ENCODE measurements at places on chromosomes 3 and 15.
A peak's percentile ranks its signal among the peaks of the same experiment; 100 is the strongest.

DNA sequence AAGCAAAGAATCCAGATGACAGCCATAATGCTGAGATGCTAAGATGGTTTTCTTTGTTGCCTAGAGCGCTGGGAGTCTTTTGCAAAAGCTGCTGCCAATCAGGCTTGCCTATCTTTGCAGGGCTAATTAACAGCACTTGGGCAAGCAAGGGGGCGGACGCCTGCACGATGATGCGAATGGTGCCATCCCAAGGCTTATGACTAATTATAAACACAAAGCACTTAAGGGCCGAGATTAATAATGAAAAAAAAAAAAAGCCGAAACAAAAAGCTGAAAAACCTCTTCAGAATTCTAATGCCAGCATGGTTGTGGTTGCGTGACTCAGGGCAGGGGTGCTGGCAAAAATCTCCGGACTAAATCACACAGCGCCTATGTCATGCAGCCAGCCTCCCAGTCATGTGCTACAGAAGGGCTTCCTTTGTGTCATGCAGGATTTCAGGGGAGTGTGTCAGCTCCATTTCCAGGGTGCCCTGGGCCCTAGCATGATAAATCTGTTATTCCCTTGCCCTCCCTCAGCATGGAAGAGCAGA lies 185.0 kb upstream of the ANKRD28 start:
- DNase-seq, result no peak

- DNase-seq, result no peak
Measured at GRCh38 chr3:8776406-8776805, 7.0 kb upstream of the OXTR start.

DNA sequence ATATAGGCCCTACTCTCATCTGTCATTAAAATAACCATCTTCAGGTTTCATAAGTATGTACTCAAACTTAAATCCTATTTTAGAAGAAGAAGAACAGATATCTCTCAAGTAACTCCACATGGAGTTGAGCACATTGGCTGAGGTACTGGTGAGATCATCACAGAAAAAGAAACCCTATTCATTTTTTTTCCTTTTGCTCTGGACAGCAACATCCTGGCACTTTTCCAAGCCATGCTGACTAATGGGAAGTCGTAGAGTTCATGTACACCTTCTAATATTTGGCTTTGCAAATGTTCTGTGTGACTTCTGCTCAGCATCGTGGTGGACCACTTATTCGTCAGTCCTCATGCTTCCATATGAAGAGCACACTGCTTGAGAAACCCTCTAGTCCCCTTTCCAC lies 336.0 kb upstream of the KCNH8 start:
- no peak for DNase-seq

GRCh38 chr3:144039661-144040060 lies 68.0 kb downstream of the DIPK2A start:
- DNase-seq, result no peak

GRCh38 chr15:73440571-73440970 lies 2.4 kb upstream of the REC114 start:
- DNase-seq, result no peak

DNA sequence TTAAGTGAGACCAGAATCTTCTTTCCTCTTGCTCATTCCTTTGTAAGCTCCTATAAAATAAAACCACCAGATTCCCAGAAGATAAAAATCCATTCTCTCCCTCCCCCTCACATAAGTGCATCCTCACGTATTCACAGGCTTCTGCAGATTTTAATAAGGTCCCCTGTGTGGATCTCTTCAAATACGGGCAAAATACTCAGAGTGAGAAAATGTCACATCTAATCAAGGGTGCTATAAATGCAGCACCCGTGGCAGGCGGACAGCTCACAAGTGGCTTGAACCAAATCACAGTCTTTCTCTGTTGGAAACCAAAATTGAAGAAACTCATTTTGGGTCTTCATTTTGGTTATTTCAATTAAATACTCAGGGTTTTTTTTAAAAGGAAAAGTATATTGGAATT lies 212.9 kb upstream of the CMC1 start:
- no peak for DNase-seq

DNA sequence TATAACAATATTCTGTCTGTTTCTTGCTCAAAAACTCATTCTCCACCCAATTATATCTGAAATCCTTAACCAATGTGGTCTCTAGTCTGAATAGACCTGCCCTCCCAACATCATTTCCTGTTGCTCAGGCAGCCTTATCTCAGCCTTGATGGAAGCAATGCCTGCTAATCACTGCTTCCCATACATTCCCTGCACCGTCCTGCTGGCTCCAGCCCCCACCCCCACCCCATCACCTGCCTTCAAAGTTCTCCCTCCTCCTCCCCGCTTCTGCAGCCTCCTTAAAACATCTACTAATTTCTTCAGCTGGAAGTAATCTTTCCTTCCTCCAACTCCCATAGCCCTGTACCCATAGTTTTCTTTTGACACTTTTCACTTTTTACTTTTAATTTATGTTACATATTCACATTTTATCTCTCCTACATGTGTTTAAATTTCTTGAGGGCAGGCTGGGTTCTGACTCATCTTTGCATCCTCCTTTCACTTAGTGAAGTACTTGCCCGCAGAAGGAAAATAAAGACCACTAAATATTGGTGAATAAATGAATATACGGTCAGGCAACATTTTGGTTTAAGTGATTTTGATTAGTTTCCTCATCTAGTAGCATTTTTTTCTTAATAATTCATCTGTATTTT lies 98.2 kb downstream of the MEIS2 start:
- DNase-seq, result no peak

- no peak for DNase-seq
Measured at GRCh38 chr15:101676921-101677329, 24.7 kb upstream of the TM2D3 start.

GRCh38 chr3:196081002-196081833 lies 672 bp downstream of the TFRC start:
- DNase-seq, result peak; percentile 45

DNA sequence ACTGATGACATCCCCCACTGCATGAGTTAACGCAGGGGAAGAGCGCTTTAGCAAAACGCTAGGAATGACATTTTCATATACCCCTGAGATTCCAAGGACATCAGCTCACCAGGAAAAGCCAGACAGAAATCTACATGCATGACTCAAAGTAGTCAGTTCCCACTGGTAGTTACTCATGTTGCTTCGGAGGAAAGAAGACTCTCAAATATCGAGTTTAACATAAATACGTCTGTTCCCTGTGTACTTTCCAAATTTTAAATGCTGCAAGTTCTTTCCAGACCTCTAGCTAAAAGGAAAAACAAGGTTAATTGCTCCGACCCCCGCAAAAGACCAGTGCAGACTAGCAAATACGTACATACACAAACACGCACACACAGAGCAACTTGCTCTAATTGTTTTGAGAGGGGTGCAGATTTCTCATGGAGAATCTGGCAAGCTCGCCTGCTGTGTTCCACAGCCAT lies 115.4 kb upstream of the PRICKLE2 start:
- no peak for DNase-seq

DNA sequence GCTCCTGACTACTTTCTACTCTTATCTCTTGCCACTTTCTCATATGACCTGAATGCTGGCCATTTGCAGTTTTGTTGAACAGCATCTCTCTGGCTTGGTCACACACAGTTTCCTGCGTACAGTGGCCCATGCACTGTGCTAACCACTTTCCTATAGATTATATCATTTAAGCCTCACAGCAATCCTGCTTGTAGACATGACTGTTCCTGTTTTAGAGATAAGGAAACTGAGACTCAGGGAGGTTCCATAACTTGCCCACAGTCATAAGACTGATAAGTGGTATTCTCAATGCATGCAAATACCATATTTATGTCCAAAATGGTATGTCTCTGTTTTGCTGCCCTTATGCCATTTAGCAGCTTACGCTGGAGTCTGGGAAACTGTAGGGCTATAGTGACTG lies 229.5 kb downstream of the NR1D2 start:
- DNase-seq, result no peak

GRCh38 chr3:139642996-139643395 lies 34.8 kb downstream of the NMNAT3 start:
- no peak for DNase-seq

DNA sequence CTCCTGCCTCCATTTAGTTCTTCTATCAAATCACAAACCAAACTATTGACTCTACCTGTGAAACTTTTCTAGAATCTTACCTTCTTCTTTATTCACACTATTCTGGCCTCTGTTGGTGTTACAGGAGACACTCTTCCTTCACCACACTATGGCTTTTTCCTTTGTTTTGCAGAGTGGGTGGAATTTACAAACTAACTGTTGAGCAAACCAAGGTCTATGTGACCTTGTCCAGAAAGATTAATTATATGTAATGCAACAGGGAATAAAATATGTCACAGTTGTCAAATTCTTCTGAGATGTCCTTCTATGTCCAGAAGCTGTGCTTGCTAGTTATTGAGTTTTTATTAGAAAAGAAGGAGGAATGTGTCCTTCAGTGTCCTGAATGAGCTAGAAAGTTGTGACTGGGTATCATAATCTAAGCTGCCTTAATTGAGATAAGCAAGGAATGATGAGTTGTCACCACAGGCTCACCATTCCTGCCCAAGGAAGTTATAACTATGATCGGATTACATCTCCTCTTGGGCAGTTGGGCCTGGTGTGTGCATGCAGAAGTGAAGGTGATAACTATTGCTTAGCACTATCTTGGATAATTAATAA lies 21.7 kb downstream of the ARL14 start:
- DNase-seq, result no peak

DNA sequence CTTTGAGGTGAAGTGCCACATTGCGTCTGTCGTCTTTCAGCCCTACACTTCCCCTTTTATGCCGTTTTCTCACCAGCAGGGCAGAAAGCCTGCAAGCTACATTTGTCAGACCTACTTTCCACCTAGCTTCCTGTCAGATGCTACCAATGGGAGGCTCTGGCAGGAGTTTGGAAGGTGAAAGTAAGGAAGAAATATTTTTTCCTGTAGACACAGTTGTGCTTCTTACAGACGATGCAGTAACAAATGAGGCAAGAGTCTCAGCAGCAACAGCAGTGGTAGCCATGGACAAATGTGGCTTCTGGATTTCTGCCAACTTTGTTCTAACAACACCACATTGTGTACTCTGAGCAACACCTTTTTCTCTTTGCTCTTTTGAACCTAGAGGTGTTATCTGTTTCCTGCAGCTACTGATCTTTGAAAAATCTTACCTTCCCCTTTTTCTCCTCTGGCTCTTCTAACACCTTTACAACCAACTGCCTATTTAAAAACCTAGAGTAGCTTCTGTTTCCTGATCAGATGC lies 70.6 kb upstream of the STT3B start:
- DNase-seq, result peak; percentile 84

GRCh38 chr3:51677358-51677757 lies 6.3 kb downstream of the TEX264 start:
- DNase-seq, result no peak

GRCh38 chr15:39219608-39220007 lies 361.3 kb upstream of the THBS1 start:
- DNase-seq, result no peak

- DNase-seq, result no peak
Measured at GRCh38 chr15:76168237-76168984, 108.6 kb downstream of the TMEM266 start.

- DNase-seq, result no peak
Measured at GRCh38 chr3:116384717-116385116, 60.6 kb downstream of the LSAMP start.

DNA sequence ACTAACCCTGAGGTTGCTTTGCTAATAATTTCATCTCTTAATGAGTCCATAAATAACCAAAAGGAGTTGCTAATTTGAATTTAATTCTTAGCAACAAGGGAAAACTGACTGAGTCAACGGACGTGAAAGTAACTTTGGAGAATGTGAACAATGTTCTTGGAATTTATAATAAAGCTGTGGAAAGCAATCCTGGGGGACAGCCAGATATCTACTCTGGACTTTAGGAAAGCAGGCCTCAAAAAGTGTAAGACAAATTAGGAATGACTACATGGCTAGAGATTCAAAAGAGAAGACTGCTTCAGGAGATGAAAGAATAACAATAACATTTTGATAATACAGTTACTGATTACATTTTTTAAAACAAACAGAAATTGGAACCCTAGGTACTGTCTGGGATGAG lies 318.4 kb upstream of the COL8A1 start:
- DNase-seq, result no peak

DNA sequence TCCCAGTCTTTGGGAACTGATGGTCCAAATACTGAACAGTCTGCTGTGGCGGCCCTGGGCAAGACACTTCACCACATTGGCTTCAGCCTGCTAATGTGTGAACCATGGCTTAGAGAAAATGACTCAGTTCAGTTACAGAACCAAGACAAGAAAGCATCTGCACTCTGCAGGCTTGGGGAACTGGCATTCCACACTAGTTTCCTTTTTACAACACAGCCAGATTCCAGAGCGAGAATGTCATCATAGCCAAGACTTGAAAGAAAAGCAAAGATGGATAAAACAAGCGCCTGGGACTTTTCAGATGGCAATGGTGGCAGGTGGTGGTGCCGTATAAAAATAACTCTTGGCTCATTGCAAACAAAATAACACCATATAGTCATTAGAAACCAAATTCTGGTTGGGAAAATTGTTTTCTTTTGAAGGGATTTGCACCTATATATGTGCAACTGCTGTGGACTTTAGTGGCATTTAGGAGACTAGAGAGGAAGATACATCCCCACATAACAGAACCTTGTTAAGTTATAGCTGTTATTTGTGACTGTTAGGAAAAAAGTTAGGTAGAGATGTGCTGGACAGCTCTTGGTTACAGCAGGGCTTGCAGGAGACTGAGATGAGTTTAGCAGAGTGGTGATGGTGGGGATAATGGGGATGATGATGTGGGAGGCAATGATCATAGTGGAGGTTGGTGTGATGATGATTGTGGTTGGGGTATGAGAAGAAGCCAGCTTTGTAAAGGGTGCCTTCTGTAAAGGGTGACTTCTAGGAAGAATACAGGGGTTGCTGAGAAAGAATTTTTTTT lies 273.6 kb downstream of the THRB start:
- DNase-seq, result no peak

GRCh38 chr3:64408770-64409169 lies 183.5 kb upstream of the PRICKLE2 start:
- no peak for DNase-seq

DNA sequence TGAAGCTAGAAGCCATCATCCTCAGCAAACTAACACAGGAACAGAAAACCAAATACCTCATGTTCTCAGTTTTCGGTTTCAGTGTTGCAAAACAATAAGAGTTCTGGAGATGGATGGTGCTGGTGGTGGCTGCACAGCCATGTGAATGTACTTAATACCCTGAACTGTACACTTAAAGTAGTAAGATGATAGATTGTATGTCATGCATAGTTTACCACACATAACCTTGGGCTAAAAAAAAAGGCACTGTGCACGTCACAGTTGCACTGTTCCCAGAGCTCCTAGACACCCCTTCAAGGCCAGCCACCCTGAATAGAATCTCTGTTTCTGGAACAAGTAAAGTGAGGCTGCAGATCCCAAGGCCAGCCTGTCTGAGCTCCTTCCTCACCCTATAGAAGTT lies 243.3 kb upstream of the IGF1R start:
- no peak for DNase-seq

- no peak for DNase-seq
Measured at GRCh38 chr3:194871143-194871863, 185.6 kb downstream of the FAM43A start.

GRCh38 chr3:143810953-143811265 lies 37.4 kb downstream of the SLC9A9 start:
- DNase-seq, result no peak

- no peak for DNase-seq
Measured at GRCh38 chr3:185332026-185332735, 30.8 kb upstream of the MAP3K13 start.

GRCh38 chr3:43405888-43406642 lies 119.7 kb downstream of the SNRK start:
- DNase-seq, result no peak

Measured in T-helper 2 cell (primary cell).